Skeletal muscle cell (primary cell): ENCODE measurements at places on chromosomes 6 and 20.
A peak's percentile ranks its signal among the peaks of the same experiment; 100 is the strongest.

- DNase-seq: peak; percentile 79
Observed at GRCh38 chr6:46184114-46184513, 13.3 kb upstream of the ENPP5 start.

GRCh38 chr6:160004419-160005175 lies 35.7 kb downstream of the IGF2R start:
- DNase-seq: no peak

DNA sequence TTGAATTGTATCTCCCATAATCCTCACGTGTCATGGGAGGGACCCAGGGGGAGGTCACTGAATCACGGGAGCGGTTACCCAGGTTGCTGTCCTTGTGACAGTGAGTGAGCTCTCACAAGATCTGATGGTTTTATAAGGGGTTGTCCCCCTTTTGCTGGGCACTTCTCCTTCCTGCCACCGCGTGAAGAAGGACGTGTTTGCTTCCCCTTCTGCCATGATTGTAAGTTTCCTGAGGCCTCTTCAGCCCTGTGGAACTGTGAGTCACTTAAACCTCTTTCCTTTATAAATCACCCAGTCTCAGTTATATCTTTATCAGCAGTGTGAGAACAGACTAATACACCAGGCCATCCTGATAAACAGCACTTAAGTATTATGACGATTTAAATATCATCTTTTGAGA lies 9.0 kb upstream of the MRGBP start:
- no peak for DNase-seq

DNA sequence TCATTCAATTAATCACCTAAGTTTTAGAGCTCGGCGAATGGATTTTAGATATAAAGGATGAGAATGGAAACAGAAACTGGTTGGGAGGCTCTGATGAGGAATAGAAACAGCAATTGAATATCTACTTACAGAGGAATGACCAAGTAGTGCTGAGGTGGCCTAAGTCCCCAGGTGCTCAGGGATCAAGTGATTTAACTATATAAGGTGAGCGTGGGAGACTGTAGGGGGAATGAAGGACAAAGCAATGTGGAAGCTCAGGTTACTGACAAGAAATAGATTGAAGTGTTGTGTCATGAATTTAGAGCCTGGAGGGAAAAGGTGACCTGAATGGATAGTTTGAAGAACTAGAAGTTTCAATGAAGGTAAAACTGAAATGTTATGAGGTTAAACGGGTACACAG lies 495.4 kb upstream of the SOX4 start:
- no peak for DNase-seq

DNA sequence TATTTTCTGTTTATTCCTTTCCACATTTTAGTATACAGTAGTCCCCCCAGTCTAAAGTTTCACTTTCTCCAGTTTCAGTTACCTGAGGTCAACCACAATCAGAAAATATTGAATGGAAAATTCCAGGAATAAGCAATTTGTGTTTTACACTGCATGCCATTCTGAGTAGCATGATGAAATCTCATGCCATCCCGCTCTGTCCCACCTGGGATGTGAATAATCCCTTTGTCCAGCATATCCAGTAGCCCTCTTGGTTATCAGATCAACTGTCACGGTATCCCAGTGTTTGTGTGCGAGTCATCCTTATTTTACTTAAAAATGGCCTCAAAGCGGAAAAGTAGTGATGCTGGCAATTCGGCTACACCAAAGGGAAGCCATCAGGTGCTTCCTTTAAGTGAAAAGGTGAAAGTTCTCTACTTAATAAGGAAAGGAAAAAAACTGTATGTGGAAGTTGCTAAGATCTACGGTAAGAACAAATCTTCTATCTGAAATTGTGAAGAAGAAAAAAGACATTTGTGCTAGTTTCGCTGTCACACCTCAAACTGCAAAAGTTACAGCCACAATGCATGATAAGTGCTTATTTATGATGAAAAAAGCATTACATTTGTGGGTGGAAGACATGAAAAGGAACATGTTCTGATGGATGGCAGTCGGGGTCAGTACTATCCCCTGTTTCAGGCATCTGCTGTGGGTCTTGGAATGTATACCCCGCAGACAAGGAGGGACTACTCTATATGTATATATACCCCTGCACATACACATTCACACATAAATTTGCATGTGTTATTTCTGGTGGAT lies 11.3 kb downstream of the NOX3 start:
- DNase-seq: no peak

GRCh38 chr6:166738386-166739116 lies 111.5 kb upstream of the RPS6KA2 start:
- DNase-seq: no peak

DNA sequence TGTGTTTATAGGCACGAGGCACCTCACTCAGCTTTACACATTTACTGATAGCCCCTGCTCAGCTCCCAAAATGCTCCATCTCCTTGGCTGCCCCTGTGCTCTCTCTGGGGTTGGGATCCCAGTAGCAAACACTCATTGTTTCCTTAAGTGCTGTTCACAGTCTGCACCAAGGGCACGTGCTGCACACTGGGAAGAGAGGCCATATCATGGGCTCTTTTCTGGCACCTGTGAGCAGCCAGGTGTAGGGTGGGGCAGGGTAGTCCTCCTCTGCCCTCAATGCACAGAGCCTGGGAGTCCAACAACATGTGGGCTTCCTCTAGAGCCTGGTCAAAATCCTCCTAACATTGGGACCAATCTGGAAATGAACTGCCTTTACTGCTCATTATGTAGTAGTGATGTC lies 67.9 kb downstream of the BANF2 start:
- DNase-seq: no peak

- DNase-seq: peak; percentile 40
Observed at GRCh38 chr20:39823224-39823623, 861.1 kb downstream of the DHX35 start.

DNA sequence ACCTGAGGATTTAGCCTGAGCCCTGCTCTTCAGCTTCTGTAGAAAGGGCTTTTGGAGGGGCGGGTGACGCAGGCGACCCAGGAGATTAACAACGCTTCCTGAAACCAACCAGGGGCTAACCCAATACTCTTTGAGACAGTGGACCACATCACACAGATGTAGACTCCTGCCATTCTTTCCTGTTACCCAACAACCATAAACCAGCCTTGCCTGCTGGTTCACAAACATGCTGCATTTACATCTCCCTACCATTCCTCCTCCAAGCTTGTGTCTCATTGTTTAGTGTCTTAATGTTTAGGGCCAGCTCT lies 28.3 kb downstream of the PPP1R16B start:
- DNase-seq: no peak

DNA sequence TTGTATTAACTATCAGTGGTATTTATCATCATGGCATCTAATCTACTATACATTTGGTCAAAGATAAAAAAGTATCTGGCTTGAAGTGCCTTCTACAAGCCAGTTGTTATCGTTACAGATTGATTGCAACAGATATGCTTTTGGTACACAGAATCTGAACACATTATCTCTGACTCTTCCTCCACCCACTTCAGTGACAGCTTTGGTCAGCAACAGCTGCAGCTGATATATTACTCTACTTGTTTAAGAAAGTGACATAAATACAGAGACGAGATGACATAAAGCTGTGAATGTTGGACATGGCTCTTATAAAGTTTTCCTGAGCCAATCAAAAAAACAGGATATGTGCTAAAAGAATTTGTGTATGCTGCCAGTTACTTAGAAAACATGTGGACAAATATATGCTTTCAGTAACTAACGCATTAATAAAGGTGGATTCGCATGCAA lies 77.6 kb downstream of the HIVEP2 start:
- peak; percentile 57 for DNase-seq

DNA sequence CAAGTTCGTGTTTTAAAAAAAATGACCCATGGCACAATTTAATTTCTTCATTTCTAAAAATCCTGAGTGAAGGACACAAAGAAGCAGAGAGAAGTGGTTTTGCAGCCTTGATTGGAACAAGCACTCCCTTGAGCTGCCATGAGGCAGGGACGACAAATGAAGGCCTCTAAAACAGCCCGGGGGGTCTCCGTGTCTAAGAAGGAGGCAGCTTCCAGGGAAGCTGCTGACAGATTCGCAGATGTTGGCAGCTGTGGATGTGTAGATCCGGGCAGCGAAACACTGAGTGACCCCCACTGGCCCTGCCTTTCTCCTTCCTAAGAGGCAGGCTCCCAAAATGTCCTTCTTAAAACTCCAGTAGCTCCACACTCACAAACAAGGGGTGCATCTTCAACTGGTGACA lies 9.6 kb upstream of the LBP start:
- DNase-seq: no peak

DNA sequence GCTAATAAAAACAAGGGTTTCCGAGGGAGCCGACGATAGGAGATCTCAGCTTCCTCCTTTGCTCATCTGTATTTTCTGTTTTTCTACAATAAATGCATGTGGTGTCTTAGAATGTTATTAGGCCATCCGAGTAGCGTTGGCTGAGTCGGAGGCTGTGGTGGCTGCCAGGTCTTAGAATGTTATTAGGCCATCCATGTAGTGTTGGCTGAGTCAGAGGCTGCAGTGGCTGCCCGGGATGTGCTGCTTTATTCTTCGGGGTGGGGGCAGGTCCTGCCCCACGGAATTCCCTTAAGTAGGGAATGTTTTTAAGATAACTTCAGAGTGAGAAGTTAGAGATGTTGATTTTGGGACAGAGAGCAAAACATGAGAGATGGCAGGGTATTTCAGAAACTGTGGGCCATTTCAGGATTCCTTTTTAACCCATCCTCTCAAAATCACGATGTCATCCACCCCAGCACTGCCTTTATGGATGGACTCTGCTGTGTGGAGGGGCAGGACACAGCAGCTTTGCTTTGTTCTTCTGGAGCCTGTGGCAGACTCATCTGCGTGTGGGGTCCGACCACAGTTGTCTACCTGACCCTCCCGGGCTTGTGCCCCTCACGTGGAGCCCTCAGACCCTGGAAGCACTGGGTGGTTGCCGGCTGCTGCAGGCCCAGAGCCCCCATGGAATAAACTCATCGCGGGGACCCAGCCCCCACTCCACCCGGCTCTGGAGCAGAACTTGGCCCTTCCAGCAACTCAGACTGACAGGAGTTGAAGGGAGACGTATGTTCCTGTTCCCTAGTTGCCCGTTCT lies 20.4 kb downstream of the OSBPL2 start:
- peak; percentile 48 for DNase-seq

GRCh38 chr6:5471637-5472398 lies 210.5 kb downstream of the FARS2 start:
- DNase-seq: no peak

DNA sequence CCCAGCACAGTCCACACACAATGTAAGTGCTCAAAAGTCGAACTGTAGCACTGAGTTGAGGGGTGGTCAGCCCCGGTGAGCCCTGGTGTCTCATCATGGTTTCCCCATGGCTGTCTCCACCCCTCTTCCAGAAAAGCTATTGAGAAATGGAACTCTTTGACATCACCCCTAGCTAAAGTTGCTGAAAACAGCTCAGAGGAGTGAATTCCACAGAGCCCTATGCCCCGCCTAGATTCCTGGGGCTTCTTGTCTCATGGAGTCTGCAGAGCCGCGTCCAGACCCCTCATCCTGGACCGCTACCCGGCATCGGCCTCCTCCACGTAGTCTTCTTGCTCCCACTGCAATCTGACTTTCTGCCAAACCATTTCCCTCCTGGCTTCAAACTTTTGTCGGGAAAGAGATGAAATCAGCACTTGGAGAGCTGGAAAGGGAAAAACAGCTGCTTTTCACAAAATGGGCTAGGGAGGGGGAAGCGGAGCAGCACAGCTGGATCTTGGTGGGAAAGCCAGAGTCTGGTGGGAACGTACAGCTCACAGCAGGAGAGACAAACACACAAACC lies 132.2 kb downstream of the SNX5 start:
- DNase-seq: peak; percentile 90

DNA sequence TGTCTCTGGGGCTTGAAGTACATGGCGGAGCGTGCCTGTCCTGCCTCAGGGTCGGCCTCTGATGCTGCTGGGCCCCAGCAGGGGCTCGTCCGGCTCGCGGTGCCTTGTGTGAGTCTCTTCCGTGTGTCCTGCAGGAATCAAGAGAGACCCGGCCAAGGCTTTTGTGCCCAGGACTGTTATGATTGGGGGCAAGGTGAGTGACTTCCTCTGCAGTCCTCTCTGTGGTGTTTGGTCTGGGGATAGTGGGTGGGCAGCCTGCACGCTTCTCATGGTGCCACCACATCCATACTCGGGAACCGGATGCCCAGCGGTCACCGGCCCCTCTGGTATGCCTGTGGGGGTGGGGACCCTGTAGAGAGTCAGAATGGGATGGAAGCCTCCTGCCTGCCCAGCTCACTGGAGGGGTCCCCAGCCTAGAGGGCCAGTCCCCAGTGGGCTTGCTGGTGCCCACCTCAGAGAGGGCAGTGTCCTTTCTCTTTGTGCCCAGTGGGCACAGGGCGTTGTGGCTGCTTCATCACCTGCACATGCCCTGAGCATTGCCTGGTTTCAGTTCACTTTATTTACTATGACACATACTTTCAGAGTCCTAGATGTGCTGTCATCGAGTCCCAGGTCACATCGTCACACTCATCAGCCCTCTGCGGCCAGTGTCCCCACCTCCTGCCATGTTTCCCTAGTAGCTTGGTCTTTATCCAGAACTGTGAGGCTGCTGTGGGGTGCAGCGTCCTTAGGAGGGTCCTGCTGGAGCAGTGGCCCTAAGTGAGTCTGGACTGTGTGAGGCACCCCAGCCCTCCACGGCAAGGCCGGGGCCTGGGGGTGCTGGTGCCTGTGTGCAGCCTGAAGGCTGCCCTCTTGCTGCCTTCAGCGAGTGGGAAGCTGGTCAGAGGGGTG lies 40.7 kb downstream of the PYGB start:
- no peak for DNase-seq

- no peak for DNase-seq
Observed at GRCh38 chr6:144331491-144331969, 46.4 kb downstream of the UTRN start.

DNA sequence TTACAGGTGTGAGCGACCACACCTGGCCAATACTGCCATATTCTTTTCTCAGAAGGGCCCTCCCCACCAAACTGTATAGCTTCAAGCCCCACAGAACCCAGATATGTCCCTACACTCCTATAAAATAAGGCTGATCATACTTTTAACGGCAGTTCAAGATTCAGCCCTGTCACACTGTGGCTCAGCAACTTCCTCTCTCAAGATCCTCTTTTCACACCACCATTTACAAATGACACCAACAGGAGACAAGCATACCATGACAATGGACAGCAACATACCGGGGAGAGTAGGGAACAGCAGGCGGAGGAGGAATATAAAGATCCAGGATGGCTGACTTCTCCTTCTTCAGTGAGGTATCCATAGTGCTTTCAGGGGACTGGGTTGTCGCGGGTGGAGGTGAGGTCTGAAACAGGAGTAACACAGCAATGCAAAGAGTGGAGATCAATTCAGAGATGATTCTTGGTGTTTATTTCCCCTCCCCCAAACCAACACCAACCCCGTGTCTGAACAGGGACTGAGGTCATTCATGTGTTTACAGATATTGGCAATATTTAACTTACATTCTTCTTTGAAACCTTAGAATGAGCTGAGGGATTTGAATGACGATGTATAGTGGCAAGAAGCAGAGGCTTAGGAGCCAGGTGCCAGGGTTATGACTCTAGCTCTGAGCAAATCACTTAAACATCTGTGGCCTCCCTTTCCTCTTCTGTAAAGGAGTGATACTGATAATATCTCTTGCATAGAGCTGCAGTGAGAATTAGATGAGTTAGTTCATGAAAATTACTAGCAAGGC lies 57.6 kb upstream of the IPCEF1 start:
- DNase-seq: peak; percentile 43
